ENCODE measurements at places on chromosomes 4 and X.

DNA sequence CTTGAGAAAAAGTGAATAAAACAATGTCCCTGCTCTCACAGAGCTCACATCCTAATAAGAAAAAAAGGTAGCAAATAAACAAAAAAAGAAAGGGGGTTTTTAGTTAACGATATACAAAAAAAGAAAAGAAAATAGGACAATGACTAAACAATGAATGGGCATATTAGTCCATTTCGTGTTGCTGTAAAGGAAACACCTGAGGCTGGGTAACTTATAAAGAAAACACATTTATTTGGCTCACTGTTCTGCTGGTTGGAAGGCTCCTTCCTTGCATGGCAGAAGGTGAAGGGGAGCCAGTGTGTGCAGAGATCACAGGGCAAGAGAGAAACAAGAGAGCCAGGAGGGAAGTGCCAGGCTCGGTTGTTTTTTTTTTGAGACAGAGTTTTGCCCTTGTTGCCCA lies 4.7 kb upstream of the KLF3 start:
- DNase-seq = no peak

DNA sequence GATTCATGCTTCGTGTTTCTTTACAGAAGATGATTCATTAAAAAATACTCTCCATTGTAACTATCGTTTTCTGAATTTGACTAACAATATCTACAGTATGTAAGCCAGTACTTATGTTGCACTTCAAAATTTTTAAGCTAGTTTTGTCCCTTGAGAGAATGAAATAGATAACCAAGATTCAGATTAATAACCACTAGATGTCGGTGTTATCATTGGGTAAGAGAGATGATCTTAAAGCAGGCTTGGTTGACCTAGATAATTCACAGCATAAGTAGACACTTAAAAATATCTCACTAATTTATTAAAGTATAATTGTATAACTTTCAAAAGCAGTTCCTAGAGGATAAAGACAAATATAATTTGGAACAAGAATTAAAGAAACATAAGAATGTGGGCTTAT lies 430.9 kb downstream of the C4orf33 start:
- DNase-seq = no peak

- no peak for DNase-seq
Observed at GRCh38 chr4:67580577-67580976, 22.1 kb downstream of the STAP1 start.

- no peak for DNase-seq
Observed at GRCh38 chr4:180058691-180059215, 2184.4 kb upstream of the TENM3 start.

GRCh38 chr4:36872679-36873078 lies 371.9 kb upstream of the NWD2 start:
- DNase-seq = no peak

- no peak for DNase-seq
Observed at GRCh38 chr4:153191795-153192363, 12.4 kb upstream of the TRIM2 start.

GRCh38 chr4:21544415-21544814 lies 404.2 kb downstream of the KCNIP4 start:
- DNase-seq = no peak

DNA sequence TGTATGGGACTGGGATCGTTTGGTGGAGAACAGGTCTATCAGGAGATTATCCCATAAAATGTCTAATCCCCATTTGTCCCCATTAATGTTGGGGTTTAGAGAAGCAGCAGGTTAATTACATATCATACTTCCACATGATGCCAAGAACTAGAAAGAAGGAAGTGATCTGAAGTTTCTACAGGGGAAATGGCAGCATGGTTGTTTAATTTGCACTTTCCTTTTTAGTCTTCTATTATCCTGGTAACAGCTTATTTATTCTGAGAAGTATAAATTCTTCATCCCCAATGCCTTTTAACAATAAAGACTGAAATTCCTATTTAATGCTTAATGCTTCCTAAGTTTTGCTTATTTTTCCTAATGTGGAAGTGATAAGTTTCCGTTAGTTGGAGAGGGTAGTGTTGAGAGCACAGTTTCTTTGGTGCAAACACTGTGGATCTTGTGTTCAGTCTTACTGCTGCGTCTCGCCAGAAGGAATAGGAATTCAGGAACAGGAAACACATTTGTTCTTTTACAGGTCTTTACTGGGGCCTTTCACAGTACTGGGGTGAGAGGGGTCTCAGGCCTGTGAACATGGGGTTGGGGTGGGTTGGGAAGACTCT lies 59.5 kb upstream of the TADA2B start:
- DNase-seq = no peak

DNA sequence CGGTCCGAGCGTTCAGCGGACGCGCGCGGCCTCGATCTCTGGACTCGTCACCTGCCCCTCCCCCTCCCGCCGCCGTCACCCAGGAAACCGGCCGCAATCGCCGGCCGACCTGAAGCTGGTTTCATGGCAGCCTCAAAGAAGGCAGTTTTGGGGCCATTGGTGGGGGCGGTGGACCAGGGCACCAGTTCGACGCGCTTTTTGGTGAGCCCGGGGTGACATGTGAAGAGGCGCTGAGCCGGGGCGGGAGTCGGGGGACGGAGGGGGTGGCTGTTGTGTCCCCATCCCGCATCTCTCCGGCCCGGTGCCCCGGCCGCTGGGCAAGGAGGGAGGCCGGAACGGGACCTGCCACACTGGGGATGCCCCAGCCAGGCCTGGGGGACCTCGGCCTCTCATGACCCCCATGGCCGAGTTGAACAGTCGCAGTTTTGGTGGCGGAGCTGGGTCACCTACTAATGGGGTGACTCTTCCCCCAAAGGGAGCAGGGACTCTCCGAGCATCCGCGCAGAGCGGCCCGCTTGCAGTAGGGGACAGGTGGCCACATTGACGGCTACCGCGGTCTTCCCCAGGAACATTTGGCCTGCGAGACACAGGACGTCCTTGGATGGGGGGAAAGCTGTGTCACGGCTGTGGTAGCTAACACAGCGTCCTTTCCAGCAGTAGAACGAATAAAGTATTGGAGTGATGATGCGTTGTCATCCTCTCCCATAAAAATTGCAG lies at the start of gene GK:
Gene GK, plus strand, starts transcription at position 9 of the 717 bp plus-strand sequence. Its CDS starts 115 bp downstream, at position 124.
- DNase-seq = peak; percentile 7

GRCh38 chrX:137563681-137564651 lies 2.0 kb upstream of the ZIC3 start:
- DNase-seq = no peak

GRCh38 chr4:117429506-117429905 lies 344.1 kb upstream of the TRAM1L1 start:
- no peak for DNase-seq

All from activated CD4-positive, alpha-beta T cell treated with anti-CD3 and anti-CD28 coated beads for 1 hour (primary cell).